NCI-H2227 treated with DMSO at 0.1 percent for 48 hours (cell line): ENCODE measurements at places on chromosomes 1 and 21.

- peak; percentile 9 for DNase-seq
Measured at GRCh38 chr1:43419627-43420425, 30.1 kb downstream of the SZT2 start.

DNA sequence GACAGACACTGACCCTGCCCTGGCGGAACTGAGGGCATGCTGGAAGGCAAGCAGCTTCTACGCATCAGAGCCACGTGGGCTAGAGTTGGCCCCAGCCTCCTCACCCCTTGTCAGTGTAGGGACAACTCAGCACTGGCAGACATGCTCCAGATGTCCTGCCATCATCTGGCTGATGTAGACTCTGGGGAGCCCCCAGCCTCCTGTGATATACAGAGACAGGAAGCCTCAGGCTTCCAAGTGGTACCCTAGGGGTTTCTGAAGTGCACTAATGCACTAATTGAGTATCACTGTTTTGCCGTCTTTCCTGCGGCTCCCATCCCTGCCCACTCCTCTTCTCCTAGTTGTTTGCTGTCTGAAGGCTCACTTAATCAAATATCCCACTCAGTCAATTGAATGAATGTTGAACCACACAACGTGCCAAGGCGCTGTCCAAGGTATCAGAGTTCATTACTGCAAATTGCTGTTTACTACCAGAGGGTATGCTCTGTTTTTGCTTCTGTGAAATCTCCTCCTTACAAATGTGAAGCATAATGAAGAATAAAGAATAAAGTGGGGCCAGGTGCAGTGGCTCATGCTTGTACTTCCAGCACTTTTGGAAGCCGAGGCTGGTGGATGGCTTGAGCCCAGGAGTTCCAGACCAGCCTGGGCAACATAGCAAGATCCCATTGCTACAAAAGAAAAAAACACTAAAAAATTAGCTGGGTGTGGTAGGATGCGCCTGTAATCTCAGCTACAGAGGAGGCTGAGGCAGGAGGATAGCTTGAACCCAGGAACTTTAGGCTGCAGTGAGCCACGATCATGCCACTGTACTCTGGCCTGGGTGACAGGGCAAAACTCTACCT, 76.4 kb upstream of the ZBTB18 start:
- DNase-seq: no peak

DNA sequence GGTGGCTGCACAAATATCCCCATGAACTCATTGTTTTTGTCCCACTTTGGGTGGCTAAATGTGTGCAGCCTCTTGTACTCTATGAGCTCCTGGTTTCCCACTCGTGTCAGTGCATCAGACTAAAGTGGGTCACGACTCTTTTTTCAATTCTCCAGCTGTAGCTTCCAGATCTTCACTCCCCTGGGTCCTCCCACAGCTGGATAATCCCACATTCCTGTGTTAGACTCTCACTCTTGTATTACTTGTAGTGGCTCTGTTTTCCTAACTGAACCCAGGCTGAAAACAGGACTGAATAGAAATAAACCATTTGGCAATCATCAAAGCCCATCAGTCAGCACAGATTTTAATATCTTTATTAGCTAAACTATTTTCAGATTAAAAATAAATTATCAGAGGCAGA, 60.4 kb downstream of the UBE2U start:
- DNase-seq: no peak

- no peak for DNase-seq
Measured at GRCh38 chr1:82160036-82160435, 359.3 kb downstream of the ADGRL2 start.

DNA sequence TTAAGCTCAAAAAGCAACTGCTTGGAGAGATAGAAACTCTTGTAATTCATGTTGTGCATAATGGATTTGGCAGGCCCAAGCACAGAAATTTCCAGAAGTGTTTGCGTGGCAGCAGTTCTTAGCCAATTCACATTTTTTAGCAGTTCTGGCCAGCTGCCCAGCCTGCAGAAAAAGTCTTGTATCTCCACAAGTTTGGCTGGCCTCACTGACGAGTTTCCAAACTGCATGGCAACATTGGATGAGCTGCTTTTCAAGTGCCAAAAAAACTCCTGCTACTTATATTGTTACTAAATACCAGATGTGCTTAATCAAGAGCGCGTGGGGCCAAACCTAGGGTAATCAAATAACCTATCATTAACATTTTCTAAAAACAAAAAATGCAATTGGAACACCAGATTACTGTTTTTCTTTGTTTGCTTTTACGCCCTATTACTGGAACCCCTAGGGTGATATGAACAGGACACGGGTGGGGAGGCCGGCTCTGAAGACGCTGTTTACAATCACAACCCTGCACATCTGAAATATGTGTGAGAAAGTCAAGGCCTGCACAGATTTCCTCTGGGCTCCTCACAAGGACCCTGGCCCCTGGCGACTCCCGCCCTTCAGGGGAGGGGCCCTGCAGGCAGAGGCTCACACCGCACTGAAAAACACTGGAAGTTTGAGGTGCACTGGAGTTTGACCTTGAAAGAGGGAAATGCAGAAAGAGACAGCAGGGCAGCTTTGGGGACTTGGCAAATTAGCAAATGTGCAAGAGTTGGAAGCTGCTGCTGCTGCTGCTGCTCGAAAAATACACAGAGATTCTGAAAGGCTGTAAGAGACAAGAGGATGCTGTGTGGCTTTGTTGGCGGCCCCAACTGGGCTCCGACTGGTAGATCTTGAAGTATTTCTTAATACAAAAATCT, 55.2 kb upstream of the TARBP1 start:
- DNase-seq: peak; percentile 35

GRCh38 chr1:30806381-30807317, 49.1 kb upstream of the LAPTM5 start:
- no peak for DNase-seq

DNA sequence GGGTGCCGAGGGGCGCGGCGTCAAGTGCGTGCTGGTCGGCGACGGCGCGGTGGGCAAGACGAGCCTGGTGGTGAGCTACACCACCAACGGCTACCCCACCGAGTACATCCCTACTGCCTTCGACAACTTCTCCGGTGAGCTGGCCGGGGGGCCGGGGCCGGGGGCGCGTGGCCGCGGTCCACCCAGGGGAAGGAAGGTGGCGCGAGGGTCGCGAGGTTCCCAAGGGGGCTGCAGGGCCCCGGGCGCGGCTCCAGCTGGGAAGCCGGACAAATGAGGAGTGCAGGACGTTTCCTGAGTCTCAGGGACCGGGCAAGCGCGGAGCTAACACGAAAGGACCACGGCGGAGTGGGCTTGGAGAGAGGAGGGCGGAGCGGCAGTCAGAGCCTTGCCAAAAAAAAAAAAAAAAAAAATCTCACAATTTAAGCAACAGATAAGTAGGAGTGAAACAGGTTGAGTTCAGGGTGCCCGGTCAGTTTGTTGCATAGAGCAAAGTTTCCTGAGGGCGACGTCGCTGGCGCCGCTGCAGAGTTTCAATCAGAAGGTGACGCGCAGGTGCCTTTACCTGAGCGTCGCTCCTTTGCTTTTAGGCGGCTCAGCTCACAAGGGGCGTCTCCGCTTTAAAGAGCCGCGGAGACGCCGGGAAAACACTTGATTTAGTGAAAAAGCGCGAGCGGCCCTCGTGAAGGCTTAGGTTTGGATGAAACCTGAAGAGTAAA, 750 bp downstream of the RHOU start:
- DNase-seq: no peak

GRCh38 chr1:115311474-115311989, 26.5 kb downstream of the NGF start:
- DNase-seq: no peak

DNA sequence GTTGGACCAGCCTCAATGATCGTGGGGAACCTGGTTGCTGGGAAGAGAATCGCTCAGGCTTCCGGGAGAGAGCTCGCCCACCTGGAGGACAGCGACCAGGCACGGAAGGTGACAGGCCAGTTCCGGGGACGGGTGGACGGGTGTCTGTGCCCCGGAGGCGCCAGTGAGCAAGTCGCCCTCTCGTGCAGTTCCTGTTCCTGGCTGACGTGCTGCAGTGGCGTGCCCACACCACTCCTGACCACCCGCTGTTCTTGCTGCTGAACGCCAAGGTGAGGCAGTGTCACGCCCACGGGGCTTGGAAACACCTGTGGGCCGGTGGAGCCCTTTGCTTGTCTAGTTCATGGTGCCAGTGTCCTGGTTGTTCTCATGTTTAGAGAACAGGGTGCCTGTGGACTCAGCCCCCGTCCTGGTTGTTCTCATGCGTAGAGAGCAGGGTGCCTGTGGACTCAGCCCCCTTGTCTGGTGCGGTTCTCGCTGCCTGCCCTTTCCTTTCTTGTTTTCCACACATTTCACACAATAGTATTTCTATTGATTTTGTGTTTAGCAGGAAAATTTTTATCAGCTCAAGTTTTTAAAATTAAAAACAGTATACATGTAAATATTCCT, 53.1 kb downstream of the S100B start:
- no peak for DNase-seq

GRCh38 chr1:64895500-64895899, 70.8 kb downstream of the JAK1 start:
- DNase-seq: no peak

DNA sequence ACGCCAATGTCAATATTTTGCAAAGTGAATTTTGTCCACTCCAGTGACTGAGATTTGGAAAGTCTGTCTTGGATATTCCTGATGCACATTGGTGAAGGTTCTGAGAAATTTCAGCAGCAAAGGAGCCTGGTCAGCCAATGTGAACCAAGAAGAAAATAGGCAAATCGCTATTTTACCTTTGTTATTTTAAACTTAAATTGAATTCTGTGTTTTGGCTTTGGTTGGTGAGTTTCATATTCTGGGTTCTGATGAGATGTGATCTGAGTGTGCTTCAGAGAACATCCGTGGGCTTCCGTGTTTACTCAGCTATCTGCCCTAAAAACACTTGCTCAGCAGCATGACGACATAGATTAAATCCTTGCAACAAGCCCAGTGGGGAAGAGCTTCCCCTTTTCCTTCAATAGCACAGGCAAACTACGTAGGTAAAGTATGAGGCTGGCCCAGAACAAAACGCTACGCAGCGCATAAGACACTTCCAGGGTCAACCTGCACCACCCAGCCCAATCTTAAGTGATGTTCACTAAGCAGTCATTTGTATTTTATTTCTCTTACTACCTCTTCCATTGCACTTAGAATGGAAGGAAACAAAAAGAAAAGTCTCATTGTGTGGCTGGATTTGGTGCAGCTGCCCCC, 176.4 kb upstream of the KAZN start:
- no peak for DNase-seq
